ENCODE measurements at places on chromosomes 12 and 14. TPM values are rescaled to one million over a fixed set of nuclear protein-coding genes. Genes with fewer than 3 reads are reported as not detected.

The KRT79 gene
- total RNA-seq: not detected

The PTGDR gene
- total RNA-seq: 2.6 TPM

The GPR68 gene
- total RNA-seq: 1.4 TPM

The VAMP1 gene
- total RNA-seq: 20.4 TPM

The SYNDIG1L gene
- total RNA-seq: under 0.01 TPM

The SLC16A7 gene
- total RNA-seq: 27.3 TPM

The MCRS1 gene
- 42.9 TPM for total RNA-seq

The GOLT1B gene
- 54.5 TPM for total RNA-seq

Data from smooth muscle cell of the pulmonary artery (primary cell).